ENCODE measurements at places on chromosomes 12 and 14. TPM values are rescaled to one million over a fixed set of nuclear protein-coding genes. Genes with fewer than 3 reads are reported as not detected.

DGLUCY gene
- total RNA-seq: 7.3 TPM

DNA sequence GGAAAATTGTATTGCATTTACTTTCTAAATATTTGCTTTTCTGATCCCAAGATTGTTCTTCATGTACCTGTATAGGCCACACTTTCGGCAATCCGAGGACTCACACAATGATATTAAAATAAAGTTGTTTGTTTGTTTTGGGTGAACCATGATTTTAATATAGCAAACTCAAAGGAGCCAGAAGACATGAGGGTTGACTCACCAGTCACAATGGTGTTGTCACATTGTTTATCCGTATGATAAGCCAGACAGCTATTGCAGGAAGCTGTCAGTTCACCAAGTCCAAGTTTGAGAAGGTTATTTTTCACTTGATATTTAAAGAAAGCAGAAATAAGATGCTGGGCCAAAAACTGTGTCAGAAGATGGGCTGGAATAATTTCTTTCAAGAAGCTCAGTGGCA is 67.1 kb upstream of the CPM start:
- H3K27me3 ChIP-seq: no peaks in the 10 kb centered on the region
- H3K4me1 ChIP-seq: peaks cover 51% of the 10 kb centered on the region
- H3K27ac ChIP-seq: peak overlapping the region; percentile 69
- DNase-seq: peak; percentile 30
- H3K4me3 ChIP-seq: no peak overlapping the region
- H3K36me3 ChIP-seq: no peaks in the 10 kb centered on the region

GDF3 gene
- total RNA-seq: not detected

GRCh38 chr14:101103321-101103901 is 199.9 kb upstream of the RTL1 start:
- no peak overlapping the region for H3K27ac ChIP-seq
- H3K4me1 ChIP-seq: no peaks in the 10 kb centered on the region
- H3K27me3 ChIP-seq: no peaks in the 10 kb centered on the region
- H3K36me3 ChIP-seq: no peaks in the 10 kb centered on the region
